ENCODE measurements at places on chromosomes 6 and 20.

DNA sequence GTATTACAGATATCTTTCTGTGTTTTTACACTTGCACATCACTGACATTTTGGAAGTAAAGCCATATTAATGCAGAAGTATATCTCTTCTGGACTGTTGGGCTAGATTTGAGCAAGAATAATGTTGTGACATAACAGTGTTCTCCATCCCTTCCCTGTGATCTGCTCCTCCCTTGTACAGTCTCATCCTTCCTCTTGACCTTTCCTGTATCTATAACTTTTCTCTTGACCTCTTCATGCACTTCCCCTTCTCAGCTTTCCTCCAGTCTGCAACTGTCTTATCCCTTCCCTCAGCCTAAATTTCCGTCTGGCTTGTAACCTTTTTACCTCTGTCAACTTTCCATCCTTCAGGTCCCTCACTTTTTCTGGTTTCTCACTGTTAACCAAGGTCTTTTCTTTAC is 29.8 kb downstream of the NCOA3 start:
- no peak for DNase-seq

DNA sequence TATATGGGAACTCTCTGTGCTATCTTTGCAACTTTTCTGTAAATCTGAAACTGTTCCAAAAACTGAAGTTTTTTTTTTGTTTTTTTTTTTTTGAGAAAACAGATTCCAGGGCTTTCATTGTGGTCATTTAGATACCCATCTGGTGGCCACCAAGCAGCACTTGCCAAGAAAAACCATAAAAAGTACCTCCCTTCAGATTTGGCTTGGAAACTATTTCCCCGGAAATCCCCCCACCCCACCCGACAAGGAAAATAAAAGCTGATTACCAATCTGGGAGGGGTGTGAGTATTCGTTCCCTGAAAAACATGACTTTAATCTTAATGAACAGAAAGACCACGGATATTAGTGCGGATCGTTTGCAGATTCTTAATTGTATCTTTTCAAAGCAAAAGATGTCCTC is 1.9 kb downstream of the NFATC2 start:
- DNase-seq = no peak

DNA sequence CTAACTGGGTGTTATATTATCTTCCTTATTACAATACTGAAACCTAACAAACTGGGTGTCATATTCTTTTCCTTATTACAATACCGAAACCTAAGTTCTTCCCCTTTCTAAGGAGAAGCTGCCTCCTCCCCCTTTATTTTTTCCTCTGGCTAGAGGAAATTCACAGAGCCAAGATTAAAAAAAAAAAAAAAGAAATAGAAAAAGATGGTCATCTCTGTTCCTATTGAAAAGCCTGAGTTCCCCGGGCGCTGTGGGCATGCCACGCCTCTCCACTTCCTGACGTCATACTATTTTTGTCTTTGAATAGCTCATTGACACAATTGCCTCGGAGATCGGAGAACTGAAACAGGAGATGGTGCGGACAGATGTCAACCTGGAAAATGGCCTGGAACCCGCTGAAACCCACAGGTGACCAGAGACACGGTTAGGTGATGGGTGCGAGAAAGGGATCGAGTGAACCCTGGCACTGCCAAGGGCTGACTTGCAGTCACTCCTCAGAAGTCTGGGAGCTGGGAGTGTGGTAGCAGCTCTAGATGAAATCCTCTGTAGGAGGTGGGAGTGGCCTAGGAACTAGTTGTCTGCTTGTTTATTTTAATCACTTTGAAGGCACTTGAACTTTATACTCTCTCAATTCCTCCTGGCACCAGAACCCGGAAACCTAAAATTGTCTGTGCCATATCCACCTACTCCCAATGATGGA is 82.2 kb upstream of the NAA20 start:
- DNase-seq = peak; percentile 84

DNA sequence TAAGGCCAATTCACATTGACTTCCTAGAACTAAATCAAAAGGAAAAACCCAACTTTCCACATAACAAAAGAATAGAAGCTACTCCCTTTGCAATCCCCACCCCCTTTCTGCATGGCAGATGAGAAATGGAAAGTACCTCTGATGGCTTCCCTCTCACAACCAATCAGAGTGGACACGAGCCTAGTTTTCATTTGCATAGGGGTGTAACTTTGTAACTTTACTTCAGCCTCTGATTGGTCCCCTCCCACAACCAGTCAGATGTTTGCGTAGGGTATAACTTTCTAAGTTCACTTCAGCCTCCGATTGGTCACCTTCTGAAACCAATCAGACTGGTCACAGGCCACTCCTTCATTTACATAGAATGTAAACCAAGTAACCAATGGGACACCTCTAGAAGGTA is 328.5 kb downstream of the CDH26 start:
- DNase-seq = no peak

DNA sequence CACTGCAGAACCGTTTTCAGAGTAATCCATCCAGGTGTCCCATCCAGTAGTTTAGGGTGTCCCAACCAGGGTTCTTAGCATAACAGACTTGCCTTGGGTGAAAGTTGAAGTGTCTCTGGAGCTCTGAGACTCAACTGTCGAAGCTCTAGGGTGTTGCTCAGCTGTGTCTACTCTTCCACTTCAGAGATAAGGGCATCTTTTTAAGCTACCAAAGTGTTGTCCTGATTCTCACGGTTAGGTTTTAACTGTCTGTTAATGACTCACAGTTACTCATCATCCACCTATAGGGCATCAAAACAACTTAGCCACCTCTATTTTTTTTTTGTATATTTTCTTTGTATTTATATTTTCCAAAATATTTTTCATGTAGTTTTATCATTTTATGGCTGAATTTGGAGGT is 36.9 kb upstream of the TBX18 start:
- no peak for DNase-seq

DNA sequence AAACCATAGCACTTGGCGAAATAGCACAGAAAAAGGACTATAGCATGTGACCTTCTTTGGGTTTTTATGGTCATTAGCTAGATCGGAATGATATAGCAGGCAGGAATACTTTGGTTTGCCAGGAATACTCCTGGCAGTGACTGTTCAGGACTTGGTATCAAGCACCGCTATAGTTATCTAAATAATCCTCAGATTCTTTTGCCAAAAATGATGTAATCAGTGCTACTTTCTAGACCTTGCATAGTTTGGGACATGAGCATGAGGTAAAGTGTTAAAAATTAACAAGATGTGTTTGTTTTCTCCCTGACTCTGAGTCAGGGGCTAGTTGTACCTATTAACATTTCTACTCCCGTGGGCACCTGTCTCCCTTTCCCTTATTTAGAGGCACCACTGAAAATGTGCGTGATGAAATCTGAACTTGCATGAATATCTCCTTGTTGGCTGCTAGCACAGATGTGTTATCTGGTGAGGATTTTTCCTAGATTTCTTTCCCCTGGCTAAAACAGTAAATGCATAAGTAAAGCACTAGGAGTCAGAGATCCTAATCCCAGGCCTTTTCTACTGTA is 511.0 kb downstream of the CDKAL1 start:
- no peak for DNase-seq

DNA sequence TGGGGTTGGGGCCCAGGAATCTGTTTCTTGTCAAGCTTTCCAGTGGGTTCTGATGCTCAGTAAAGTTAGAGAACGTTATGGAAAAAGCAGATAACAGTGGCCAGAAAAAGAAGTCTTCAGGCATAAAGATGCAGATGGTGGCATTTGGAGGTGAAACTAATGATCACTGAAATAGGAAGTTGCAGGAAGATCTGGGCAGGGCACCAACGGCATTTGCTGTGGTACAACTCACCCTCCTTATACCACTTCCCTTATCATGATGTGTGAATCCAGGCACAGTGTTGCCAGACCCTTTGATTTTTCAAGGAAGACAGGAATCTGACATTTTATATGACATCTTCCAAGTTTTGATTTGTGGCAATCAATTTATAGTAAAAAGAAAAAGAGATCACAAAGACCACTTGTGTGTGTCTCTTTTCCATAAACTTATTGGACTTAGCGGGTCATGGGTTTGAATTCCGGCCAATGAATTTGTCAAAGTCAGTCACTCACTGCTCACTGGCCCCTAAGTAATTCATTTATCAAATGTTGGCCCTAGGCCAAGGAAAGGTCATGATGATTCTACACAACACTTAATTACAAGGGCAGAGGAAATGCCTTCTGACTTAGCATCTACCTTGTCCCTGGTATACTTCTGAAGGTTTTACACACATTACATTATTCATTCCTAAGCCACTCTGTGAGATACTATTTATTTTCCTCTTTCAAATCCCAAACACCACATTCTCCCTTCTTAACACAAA is 37.6 kb downstream of the LAMP5 start:
- DNase-seq = no peak

DNA sequence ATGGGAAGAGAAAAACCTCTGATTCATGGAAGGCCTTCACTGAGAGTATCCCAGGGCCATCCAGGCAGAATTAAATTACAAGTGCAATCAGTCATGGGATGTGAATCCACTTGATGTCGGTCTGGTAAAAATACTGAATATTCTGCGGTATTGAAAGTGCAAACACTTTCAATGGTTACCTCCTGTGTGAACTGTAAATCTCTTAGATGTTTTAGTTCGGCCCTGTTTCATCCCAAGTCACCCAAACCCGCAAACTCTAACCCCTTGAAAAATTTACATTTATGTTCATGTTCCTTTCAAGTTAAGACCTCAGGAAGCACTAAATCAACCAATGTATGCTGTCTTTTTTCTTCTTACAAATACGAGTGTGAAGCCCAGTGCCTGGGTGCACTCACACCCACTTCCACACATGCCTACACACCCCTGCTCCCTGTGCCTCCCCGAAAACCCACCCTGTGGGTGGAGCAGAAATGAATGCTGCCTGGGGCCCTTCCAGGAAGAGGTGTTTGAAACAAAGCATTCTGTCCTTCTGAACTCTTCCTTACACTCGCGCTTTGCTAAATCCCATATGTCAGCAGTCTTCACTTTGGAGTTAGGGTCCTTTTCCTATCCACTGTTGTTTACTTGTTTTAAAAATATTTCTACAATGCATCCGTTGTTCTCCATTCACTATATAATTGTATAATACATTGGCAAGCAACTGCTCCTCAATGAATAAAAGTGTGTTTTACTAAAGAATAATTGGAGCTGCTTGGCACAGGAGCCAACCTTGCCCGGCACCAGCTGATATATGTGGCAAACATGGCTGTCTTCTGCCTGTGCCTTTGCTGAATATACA is 62.7 kb downstream of the FYN start:
- DNase-seq = no peak

DNA sequence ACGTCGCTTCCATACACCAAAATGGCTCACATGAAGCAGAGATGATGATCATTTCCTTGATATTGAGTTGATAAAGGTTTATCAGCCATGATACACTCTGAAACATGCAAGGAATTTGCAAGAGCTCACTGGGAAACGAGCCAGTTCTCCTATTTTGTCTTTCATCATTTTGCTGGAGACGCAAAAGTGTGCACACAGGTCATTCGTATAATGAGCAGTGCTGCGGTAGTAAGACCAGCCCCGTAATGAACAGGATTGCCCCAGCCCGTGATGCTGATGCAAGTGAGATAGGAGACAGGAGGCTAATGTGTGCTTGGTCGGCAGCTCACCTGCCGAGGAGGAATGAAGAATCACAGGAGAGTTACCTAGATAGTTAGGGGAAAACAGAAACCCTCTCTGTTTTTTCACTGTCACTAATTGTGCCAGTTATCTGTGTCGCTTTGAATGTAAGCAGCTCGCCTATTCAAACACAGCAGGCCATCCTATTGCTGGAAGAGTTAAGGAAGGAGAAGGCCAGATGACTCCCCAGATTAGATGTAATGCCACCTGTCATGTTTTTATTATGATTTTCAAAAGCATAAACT is 391.8 kb downstream of the SAMD5 start:
- no peak for DNase-seq

- DNase-seq = no peak
Observed at GRCh38 chr6:108895571-108895970, 47.3 kb downstream of the ARMC2 start.

DNA sequence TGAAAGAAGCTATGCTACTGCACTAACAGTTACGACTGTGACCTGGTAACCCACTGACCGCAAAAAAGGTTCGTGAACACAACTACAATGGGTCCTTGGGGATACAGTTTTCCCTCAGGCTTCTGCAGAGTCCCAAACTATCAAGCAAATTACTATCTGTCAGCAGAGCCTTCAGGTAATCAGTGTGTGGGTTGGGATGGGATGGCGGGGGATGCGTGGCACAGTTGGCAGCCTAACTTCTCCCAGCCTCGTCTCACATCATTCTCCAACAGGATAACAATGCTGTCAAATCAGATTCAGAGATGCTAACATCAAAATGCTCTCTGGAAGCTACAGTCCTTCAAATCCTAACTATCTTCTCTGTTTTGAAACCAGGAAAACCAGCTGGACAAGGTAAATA is 102.3 kb downstream of the EPM2A start:
- peak; percentile 62 for DNase-seq

- DNase-seq = no peak
Observed at GRCh38 chr6:33912195-33912594, 108.4 kb upstream of the MLN start.

- no peak for DNase-seq
Observed at GRCh38 chr6:14315353-14315752, 197.8 kb downstream of the CD83 start.

DNA sequence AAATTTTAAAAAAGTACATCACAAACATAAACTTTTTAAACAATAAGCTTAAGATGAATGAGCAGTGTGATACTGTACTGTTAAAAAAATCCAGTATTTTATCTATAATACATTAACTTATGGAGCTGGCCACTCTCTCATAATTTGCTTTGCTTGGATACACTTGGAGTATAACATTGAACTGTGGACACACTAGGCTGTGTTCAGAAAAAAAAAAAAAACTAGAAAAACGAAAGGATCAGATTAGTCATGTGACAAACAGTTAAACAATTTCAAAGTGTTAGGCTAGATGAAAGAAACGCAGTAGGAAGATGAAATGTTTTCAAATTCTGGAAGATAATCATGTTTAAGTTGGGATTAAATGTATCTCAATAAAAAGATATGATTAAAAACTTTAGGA is 220.0 kb downstream of the GRIK2 start:
- no peak for DNase-seq

GRCh38 chr6:3617192-3617631 is 134.3 kb downstream of the PXDC1 start:
- DNase-seq = no peak

- no peak for DNase-seq
Observed at GRCh38 chr6:169802790-169803189, 51.4 kb downstream of the ERMARD start.

GRCh38 chr20:56922497-56922896 is 293.4 kb downstream of the TFAP2C start:
- DNase-seq = no peak

- DNase-seq = no peak
Observed at GRCh38 chr6:38775870-38776269, 60.8 kb downstream of the DNAH8 start.

- DNase-seq = no peak
Observed at GRCh38 chr6:113626475-113626874, 230.7 kb upstream of the MARCKS start.

DNA sequence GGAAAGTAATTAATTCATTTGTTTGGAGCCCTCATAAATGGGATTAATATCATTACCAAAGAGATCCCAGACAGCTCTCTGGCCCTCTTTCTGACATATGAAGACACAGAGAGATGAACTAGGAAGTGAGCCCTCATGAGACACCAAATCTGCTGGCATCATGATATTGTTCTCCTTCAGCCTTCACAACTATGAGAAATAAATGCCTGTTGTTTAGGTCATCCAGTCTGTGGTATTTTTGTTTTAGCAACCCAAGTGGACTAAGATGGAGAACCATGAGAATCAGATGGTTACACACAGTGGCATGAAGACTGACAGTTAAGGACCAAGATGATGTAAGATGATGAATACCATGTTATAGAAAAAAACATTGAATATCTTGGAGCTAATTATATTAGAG is 16.9 kb upstream of the HBS1L start:
- no peak for DNase-seq

- no peak for DNase-seq
Observed at GRCh38 chr20:57471496-57472372, 53.2 kb downstream of the CTCFL start.

Measured in putamen (tissue), 1 donor.